ENCODE measurements at places on chromosomes 1 and 21. TPM values are rescaled to one million over a fixed set of nuclear protein-coding genes. Genes with fewer than 3 reads are reported as not detected.

DNA sequence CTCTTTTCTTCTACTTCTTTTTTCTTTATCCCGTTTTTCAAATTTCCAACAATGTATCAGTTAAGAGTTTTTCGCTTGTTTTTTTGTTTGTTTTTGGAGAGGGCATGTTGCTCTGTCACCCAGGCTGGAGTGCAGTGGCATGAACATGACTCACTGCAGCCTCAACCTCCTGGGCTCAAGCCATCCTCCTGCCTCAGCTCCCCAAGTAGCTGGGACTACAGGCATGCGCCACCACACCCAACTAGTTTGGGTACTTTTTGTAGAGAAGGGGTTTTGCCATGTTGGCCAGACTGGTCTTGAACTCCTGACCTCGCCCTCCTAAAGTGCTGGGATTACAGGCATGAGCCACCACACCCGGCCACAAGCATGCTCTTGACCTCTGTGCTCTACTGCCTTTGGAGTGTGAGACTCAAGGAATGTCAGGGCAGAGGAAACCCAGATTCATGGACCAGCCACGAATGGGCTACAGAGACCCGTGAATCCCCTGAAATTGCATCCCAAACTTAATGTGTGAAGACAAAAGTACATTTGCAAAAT is 65.1 kb upstream of the HSD17B7 start:
- no peaks in the 10 kb centered on the region for H3K27me3 ChIP-seq
- H3K27ac ChIP-seq: no peak overlapping the region
- no peaks in the 10 kb centered on the region for H3K36me3 ChIP-seq
- no peak for DNase-seq
- H3K4me3 ChIP-seq: no peak overlapping the region
- peaks cover 4% of the 10 kb centered on the region for H3K4me1 ChIP-seq

GRCh38 chr1:111907321-111907720 is 82.1 kb downstream of the KCND3 start:
- H3K36me3 ChIP-seq: no peaks in the 10 kb centered on the region
- no peaks in the 10 kb centered on the region for H3K4me1 ChIP-seq
- no peak for DNase-seq
- H3K27me3 ChIP-seq: no peaks in the 10 kb centered on the region
- H3K4me3 ChIP-seq: no peak overlapping the region

BCL2L15 gene
- 0.34 TPM for total RNA-seq

CASZ1 gene
- total RNA-seq: 17.7 TPM

GBP6 gene
- not detected for total RNA-seq

DNA sequence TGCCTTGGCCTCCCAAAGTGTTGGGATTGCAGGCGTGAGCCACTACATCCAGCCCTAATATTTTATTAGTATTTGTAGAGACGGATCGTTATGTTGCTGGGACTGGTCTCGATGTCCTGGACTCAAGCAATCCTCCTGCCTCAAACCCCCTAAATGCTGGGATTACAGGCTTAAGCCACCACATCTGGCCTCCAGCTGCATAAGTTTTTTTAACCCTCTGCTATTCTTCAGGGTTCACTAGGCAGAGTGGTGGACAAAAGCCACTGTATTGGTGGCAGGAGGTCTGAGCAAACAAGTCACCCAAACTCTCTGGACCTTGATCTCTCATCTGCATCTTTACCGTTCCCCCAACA is 10.1 kb upstream of the CLIC4 start:
- peaks cover 23% of the 10 kb centered on the region for H3K4me1 ChIP-seq
- no peaks in the 10 kb centered on the region for H3K36me3 ChIP-seq
- no peaks in the 10 kb centered on the region for H3K27me3 ChIP-seq
- H3K27ac ChIP-seq: no peak overlapping the region
- no peak for DNase-seq

DNA sequence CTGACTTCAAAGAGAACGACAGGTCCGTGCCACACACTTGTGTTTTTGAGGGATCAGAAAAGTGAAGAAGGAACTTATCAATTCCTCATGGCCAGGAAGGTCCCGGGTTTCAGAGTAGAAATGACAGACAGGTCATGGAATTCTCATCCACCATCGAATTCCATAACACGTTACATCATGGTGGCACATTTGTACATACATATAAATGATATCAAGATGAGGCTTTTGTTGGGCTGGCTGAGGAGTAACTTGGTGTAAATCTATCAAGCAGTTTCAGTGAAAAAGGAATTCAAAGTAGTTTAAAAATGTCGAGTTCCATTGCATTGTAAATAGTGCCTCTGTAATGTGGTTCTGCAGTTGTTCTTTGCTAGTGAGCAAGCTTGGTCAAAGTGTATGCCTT is 22.9 kb upstream of the GNPAT start:
- no peak overlapping the region for H3K27ac ChIP-seq
- H3K4me3 ChIP-seq: no peak overlapping the region
- H3K36me3 ChIP-seq: no peaks in the 10 kb centered on the region
- no peak for DNase-seq
- peaks cover 16% of the 10 kb centered on the region for H3K4me1 ChIP-seq

GRCh38 chr1:89580036-89580435 is 52.9 kb upstream of the LRRC8C start:
- peaks cover 8% of the 10 kb centered on the region for H3K4me1 ChIP-seq
- H3K27ac ChIP-seq: no peak overlapping the region
- no peak for DNase-seq
- H3K36me3 ChIP-seq: no peaks in the 10 kb centered on the region
- H3K4me3 ChIP-seq: no peak overlapping the region

DNA sequence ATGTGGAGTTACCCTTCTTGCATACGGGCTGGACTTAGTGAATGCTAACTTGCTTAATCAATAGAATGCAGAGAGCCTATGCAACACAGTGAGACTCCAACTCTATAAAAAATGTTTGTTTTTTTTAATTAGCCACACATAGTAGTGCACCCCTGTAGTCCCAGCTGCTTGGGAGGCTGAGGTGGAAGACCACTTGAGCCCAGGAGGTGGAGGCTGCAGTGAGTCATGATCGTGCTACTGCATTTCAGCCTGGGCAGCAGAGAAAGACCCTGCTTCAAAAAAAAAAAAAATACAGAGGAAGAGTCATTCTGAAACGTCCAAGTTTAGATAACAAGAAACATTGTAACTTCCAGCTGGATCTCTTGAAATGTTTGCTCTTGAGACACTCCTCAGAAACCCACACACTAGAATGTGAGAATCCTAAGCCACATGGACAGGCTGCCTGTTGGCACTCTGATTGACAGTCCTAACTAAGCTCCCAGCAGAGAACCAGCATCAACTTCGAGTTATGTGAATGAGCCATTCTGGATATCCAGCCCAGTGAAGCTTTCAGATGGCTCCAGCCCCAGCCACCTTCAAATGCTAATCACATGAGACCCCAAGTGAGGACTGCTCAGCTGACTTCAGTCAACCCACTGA is 20.0 kb upstream of the CAP1 start:
- H3K36me3 ChIP-seq: no peaks in the 10 kb centered on the region
- DNase-seq: no peak
- no peak overlapping the region for H3K27ac ChIP-seq
- no peaks in the 10 kb centered on the region for H3K27me3 ChIP-seq
- no peaks in the 10 kb centered on the region for H3K4me1 ChIP-seq

- peaks cover 14% of the 10 kb centered on the region for H3K4me1 ChIP-seq
- H3K4me3 ChIP-seq: no peak overlapping the region
- no peaks in the 10 kb centered on the region for H3K36me3 ChIP-seq
- no peak for DNase-seq
- H3K27ac ChIP-seq: no peak overlapping the region
- no peaks in the 10 kb centered on the region for H3K27me3 ChIP-seq
These were observed 72.8 kb downstream of the ATF6 start for GRCh38 chr1:161838885-161839284.

DNA sequence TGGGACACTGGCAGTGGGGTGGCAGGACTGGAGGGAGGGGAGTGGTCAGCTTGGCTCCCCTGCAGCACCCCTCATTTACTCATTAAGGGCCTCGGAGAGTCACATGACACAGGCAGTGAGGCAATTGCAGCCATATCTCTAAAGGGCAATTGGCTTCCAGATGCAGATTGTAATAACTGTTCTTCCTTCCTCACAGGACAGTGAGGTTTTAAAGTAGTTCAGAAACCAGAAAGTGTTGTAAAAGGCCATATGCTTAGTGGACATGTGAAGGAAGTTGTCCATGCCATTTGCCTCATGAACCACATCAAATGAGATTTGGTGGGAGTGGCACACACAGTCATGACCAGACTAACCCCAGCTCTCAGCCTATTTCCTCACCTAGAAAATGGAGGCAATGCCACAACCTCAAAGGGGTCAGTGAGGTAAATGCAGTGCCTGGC is 11.1 kb downstream of the MTX1 start:
- no peak overlapping the region for H3K27ac ChIP-seq
- H3K4me3 ChIP-seq: no peak overlapping the region
- H3K4me1 ChIP-seq: peaks cover 12% of the 10 kb centered on the region
- H3K36me3 ChIP-seq: no peaks in the 10 kb centered on the region
- H3K27me3 ChIP-seq: no peaks in the 10 kb centered on the region

OLFML3 gene
- total RNA-seq: 27.0 TPM

- H3K4me1 ChIP-seq: no peaks in the 10 kb centered on the region
- peaks cover 7% of the 10 kb centered on the region for H3K36me3 ChIP-seq
- H3K4me3 ChIP-seq: no peak overlapping the region
- no peaks in the 10 kb centered on the region for H3K27me3 ChIP-seq
- no peak for DNase-seq
These were observed 54.3 kb upstream of the IKBKE start for GRCh38 chr1:206415942-206416341.

DNA sequence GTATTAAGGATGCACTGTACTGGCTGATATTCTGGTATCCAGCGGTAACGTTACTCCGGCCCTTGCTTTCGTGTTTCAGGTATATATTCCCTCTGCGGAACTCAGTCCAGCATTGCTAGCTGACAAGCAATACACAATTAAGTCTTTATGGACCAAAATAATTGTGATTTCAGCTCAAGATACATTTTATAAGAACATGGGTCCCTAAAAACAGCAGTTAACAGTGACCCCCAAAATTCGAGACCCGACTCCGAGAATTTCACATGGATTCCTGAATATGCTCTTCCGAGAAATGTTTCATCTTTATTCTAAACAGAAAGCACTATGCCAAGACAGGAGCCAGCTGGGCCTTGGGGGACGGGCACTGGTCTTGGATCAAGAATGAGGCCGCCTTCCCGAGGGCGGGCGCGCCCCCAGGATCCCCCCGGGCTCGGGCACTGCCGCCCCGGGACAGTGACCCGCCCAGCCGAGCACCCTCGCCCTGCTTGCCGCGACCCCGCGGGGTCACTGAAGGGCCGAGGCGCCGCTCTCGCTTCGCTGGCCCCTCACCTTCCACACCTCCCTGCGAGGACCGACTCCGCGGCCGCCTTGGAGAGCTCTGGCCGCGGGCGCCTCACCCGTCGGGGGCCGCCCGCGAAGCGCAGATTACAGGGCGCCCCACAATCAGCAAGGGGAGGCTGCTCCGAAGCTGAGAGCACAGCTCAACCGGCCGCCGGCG is 610 bp downstream of the SCYL3 start:
- H3K36me3 ChIP-seq: no peaks in the 10 kb centered on the region
- peaks cover 23% of the 10 kb centered on the region for H3K4me1 ChIP-seq
- no peaks in the 10 kb centered on the region for H3K27me3 ChIP-seq
- peak overlapping the region; percentile 94 for H3K4me3 ChIP-seq
- peak overlapping the region; percentile 99 for H3K27ac ChIP-seq
- peak; percentile 52 for DNase-seq

- no peaks in the 10 kb centered on the region for H3K36me3 ChIP-seq
- H3K27ac ChIP-seq: no peak overlapping the region
- H3K4me3 ChIP-seq: no peak overlapping the region
- H3K4me1 ChIP-seq: peaks cover 6% of the 10 kb centered on the region
- DNase-seq: no peak
These were observed 41.5 kb downstream of the PTPRC start for GRCh38 chr1:198680174-198680875.

Measured in thyroid gland (tissue), 4 donors.